ENCODE measurements at places on chromosomes 2 and 18.

- no peak for DNase-seq
These were observed 67.3 kb upstream of the ST6GAL2 start for GRCh38 chr2:106953236-106953635.

DNA sequence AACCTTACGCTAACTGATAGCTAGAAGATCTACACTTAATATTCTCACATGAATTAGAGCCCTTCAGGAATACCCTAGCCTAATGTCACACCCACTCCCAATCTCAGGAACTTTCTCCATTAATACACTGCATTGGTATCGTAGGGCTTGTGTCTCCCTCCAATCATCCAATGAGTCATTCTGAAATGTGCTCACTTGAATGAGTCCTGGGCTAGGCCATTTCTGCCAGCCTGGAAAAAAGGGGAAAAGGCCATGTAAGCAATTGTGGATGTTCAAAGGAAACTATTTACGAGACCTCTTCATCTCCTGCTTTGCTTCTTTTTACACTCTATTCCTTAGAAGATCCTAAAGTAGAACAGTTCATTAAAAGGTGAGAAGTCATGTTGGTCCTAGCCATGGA is 18.8 kb downstream of the ZEB2 start:
- no peak for DNase-seq

DNA sequence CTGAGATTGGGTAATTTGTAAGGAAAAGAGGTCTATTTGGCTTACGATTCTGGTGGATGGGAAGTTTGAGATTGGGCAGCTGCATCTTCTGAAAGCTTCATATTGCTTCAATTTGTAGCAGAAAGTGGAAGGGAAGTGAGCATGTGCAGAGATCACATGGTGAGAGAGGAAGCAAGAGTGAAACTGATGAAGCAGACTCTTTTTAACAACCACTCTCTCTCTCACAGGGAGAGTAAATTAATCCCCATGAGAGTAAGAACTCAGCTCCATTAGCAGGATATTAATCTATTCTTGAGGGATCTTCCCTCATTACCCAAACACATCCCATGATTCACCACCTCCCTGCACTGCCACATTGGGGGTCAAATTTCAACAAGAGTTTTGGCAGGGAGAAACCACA is 298.5 kb upstream of the CELF4 start:
- DNase-seq = no peak

- no peak for DNase-seq
These were observed 36.9 kb upstream of the SERPINB2 start for GRCh38 chr18:63850636-63851035.

GRCh38 chr2:65396348-65397026 is 35.9 kb downstream of the SPRED2 start:
- DNase-seq = no peak

DNA sequence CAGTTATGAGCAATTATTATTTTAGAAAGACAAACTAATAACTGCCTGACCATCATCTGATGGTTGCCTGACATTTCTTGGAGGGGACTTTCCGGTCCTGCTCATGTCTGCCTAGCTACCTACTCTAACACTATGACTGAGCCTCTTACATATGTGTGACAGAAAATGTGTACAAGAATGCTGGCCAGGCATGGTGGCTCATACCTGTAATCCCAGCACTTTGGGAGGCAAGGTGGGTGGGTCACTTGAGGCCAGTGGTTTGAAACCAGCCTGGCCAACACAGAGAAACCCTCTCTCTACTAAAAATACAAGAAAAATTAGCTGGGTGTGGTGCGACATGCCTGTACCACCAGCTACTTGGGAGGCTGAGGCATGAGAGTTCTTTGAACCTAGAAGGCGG is 666.3 kb downstream of the KCNJ3 start:
- no peak for DNase-seq

Data from hematopoietic multipotent progenitor cell treated with erythropoietin and hydrocortisone succinate and interleukin-3 and kit ligand, for 4 days (in vitro differentiated cells).